A673 (cell line): ENCODE measurements at places on chromosomes 16 and 17.

- no peak for DNase-seq
These were observed 5.5 kb downstream of the IGSF6 start for GRCh38 chr16:21646721-21647561.

DNA sequence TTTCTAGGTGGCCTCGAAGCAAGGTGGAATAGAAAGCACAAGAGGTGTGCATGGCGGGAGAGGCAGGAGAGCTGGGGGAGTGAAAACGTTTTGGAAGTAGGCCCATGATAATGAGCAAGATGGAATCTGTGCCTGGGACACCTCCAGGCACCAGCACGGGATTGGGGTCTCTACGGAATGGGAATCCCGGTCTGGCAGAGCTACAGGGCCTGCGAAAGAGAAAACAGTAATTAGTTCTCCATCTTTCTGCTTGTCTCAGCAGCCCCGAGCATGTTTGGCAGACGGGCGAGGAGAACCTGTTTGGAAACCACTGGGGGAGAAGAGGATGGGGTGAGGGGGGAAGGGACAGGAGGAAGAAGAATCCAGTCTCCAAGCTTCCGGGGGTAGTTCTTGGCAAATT is 258.7 kb downstream of the SOX9 start:
- no peak for DNase-seq

- peak; percentile 75 for DNase-seq
These were observed at the start of gene BCO1 for GRCh38 chr16:81238296-81239011. Gene BCO1 (plus strand): TSS chr16:81238689. CDS start chr16:81238909, 220 bp downstream.

- DNase-seq: peak; percentile 65
These were observed 1.4 kb downstream of the NOTUM start for GRCh38 chr17:81959362-81960129.

GRCh38 chr17:76993651-76994050 is 125.4 kb downstream of the MGAT5B start:
- no peak for DNase-seq

- peak; percentile 90 for DNase-seq
These were observed 86.6 kb downstream of the SNX11 start for GRCh38 chr17:48194097-48194550.

GRCh38 chr16:86824751-86825296 is 246.5 kb downstream of the FOXL1 start:
- no peak for DNase-seq

GRCh38 chr17:13743906-13744305 is 142.2 kb upstream of the HS3ST3A1 start:
- no peak for DNase-seq

GRCh38 chr16:81181013-81181720 is 57.3 kb upstream of the BCO1 start:
- peak; percentile 97 for DNase-seq

DNA sequence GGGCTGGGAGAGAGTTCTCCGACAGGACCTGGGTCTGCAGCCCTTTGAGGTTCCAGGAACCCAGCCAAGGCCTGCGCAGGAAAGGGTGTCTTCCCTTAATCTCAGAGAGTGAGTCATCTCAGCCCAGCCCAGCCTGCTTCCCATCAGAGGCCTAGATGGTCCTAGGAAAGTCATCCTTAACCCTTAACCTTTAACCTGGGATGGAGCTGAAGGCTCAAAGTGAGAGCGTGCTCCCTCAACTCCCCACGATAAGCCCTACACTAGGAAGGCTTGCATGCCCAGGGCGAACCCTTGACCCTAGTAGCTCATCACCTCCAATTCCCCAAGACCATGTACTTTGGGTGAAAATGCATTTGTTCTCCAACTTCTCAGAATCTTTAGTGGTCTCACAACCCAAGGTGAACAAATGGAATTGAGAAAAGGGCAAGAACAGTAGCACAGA is 4.8 kb upstream of the ATXN7L3 start:
- no peak for DNase-seq
